PC-3 (cell line): ENCODE measurements at places on chromosomes 2 and 18.

DNA sequence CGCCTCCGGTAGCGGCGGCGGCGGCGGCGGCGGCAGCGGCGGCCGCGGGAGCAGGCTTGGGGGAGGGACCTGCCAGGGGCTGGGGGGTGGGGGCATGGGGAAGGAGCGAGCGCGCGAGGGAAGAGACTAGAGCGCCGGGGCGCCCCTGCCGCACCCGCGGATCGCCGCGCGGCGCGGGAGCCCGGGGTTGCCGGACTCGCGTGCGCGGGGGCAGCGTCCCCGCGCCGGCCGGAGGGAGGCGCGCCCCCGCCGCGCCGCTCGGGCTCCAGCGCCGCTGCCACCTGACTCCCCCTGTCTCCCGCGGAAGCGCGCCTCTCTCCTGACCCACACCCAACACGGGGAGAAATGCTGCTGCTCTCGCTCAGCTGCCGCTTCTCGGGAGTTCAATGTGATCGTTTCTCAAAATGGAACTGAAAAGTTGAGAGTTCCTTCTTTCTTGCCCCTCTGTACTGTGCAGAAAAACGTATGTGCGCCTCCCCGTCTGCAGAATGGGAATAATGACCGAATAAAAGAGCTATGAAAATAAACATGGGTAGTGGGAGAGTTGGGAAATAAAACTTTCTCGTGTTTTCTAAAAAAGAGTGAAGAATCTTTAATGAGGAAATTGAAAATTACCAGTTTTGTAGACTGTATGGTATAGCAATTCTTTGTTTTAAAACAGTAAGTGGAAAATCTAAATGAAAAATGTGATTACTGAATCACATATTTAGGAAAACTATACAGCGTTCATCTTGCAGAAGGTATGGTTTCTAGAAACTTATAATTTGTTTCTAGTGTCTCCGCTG is 455 bp upstream of the TLK1 start:
- H3K4me3 ChIP-seq, result peak overlapping the region; percentile 100
- peaks cover 10% of the 10 kb centered on the region for H3K4me1 ChIP-seq
- no peaks in the 10 kb centered on the region for H3K27me3 ChIP-seq
- H3K27ac ChIP-seq, result peak overlapping the region; percentile 84

- H3K4me1 ChIP-seq, result no peaks in the 10 kb centered on the region
- no peak for DNase-seq
- H3K4me3 ChIP-seq, result no peak overlapping the region
- H3K36me3 ChIP-seq, result no peaks in the 10 kb centered on the region
Measured at GRCh38 chr2:197890168-197890567, 85.8 kb downstream of the PLCL1 start.

- no peaks in the 10 kb centered on the region for H3K36me3 ChIP-seq
- H3K27me3 ChIP-seq, result peaks cover 23% of the 10 kb centered on the region
- H3K4me3 ChIP-seq, result no peak overlapping the region
Measured at GRCh38 chr2:232505856-232506255, 14.3 kb upstream of the PRSS56 start.

- peaks cover 4% of the 10 kb centered on the region; the same call in 1 of the 2 replicates for H3K36me3 ChIP-seq
- no peaks in the 10 kb centered on the region for H3K27me3 ChIP-seq
- no peak overlapping the region for H3K4me3 ChIP-seq
- no peak for DNase-seq
- no peaks in the 10 kb centered on the region; the same call in 1 of the 2 replicates for H3K4me1 ChIP-seq
- no peak overlapping the region for H3K27ac ChIP-seq
Measured at GRCh38 chr2:62744603-62745002, 39.1 kb downstream of the EHBP1 start.

- no peak overlapping the region for H3K4me3 ChIP-seq
- no peak overlapping the region for H3K27ac ChIP-seq
- H3K27me3 ChIP-seq, result no peaks in the 10 kb centered on the region; the same call in 1 of the 2 replicates
Measured at GRCh38 chr2:95698146-95698545, 106.3 kb downstream of the TRIM43 start.

DNA sequence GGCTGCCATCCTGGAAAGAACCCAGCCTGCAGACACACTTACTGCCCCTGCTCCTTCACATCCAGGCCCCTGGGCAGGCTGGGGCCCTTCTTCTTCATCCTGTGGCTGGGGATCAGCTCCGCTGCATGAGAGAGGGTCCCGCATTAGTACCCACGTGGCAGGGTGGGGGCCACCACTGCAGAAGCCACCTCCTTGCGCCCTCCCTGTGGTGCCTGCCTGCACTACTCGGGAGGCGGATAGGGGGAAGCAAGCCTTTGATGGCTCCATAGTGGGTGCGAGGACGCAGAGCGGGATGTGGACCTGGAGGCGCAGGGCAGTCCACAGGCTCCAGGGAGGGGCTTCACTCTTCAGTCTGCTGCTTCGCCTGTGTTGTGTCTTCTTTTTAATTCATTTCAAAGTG is 46.7 kb downstream of the GPC1 start:
- DNase-seq, result no peak
- H3K4me3 ChIP-seq, result no peak overlapping the region
- no peaks in the 10 kb centered on the region for H3K27me3 ChIP-seq
- no peaks in the 10 kb centered on the region for H3K36me3 ChIP-seq

DNA sequence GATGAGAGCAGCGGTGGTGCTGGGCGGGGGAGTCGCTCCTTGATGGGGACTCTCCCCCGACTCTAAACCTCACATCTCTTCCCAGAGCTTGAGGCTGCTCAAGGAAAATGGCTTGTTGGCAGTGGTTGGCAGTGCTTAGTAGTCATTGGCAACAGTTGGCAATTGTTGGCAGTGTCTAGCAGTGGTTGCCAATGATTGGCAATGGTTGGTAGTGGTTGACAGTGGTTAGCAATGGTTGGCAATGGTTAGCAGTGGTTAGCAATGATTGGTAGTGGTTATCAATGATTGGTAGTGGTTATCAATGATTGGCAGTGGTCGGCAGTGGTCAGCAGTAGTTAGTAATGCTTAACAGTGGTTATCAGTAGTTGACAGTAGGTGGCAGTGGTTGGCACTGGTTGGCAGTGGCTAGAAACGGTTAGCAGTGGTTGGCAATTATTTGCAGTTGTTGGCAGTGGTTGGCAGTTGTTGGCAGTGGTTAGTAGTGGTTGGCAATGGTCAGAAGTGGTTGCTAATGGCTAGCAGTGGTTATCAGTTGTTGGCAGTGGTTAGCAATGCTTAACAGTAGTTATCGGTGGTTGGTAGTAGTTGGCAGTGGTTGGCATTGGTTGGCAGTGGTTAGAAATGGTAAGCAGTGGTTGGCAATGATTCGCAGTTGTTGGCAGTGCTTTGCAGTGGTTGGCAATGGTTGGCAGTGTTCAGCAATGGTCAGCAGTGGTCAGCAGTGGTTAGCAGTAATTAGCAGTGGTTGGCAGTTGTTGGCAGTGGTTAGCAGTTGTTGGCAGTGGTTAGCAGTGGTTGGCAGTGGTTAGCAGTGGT is 85.4 kb upstream of the OTOS start:
- H3K4me3 ChIP-seq, result no peak overlapping the region
- DNase-seq, result peak; percentile 29
- no peaks in the 10 kb centered on the region for H3K36me3 ChIP-seq
- peaks cover 32% of the 10 kb centered on the region for H3K27me3 ChIP-seq

DNA sequence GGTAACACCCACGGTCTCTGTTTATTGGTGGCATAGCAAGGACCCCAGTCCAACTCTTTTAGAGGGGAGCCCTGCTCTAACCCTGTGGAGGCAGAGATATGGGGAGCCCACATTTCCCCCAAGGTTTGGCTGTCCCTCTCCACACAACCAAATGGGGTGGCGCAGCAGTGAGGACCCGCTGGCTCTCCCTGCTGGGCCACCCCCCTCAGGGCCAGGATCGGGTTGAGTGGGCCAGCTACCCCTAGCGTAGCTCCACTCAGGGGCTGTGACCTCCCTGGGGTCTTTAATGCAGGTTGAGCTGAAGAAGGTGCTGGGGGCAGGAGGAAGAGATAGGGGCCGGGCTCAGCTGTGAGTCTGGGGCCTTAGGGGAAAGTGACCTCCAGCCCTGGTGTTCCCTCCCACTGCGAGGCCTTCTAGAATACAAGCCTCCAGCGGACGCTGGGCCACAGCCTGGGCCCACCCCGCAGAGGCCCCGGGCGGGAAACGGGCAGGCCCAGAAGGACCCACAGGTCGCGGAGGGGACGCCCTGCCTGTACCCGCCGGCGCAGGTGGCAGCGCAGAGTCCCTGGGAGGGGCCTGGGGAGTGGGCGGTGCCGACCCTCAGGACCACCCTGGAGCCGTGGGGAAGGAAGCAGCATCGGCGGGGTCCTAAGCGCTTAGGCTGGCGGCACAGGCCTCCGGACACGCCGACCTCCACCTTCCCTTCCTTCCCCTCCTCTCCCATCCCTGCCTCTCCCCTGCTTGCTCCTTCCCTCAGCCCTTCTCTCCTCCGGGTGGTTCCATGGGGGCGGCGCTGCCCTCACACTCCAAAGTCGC is 9.6 kb downstream of the CROCC2 start:
- no peak overlapping the region for H3K4me3 ChIP-seq
- no peak for DNase-seq
- H3K36me3 ChIP-seq, result no peaks in the 10 kb centered on the region
- H3K27me3 ChIP-seq, result no peaks in the 10 kb centered on the region
- no peak overlapping the region for H3K27ac ChIP-seq
- peaks cover 12% of the 10 kb centered on the region for H3K4me1 ChIP-seq
